ENCODE measurements at places on chromosomes 1 and 21.

- H3K36me3 ChIP-seq = no peaks in the 10 kb centered on the region
- DNase-seq = no peak
- no peak overlapping the region for H3K27ac ChIP-seq
These were observed 3.6 kb upstream of the TUFT1 start for GRCh38 chr1:151536499-151536898.

GRCh38 chr1:235278233-235278914 lies 49.6 kb downstream of the ARID4B start:
- H3K36me3 ChIP-seq = no peaks in the 10 kb centered on the region
- H3K27ac ChIP-seq = no peak overlapping the region
- no peaks in the 10 kb centered on the region for H3K4me1 ChIP-seq
- no peak overlapping the region for H3K4me3 ChIP-seq
- no peaks in the 10 kb centered on the region for H3K27me3 ChIP-seq

DNA sequence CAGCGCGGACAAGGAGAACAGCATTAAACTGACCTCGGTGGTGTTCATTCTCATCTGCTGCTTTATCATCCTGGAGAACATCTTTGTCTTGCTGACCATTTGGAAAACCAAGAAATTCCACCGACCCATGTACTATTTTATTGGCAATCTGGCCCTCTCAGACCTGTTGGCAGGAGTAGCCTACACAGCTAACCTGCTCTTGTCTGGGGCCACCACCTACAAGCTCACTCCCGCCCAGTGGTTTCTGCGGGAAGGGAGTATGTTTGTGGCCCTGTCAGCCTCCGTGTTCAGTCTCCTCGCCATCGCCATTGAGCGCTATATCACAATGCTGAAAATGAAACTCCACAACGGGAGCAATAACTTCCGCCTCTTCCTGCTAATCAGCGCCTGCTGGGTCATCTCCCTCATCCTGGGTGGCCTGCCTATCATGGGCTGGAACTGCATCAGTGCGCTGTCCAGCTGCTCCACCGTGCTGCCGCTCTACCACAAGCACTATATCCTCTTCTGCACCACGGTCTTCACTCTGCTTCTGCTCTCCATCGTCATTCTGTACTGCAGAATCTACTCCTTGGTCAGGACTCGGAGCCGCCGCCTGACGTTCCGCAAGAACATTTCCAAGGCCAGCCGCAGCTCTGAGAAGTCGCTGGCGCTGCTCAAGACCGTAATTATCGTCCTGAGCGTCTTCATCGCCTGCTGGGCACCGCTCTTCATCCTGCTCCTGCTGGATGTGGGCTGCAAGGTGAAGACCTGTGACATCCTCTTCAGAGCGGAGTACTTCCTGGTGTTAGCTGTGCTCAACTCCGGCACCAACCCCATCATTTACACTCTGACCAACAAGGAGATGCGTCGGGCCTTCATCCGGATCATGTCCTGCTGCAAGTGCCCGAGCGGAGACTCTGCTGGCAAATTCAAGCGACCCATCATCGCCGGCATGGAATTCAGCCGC lies 2.5 kb downstream of the S1PR1 start:
- peaks cover 12% of the 10 kb centered on the region for H3K4me1 ChIP-seq
- peak overlapping the region; percentile 84 for H3K4me3 ChIP-seq
- H3K36me3 ChIP-seq = no peaks in the 10 kb centered on the region
- DNase-seq = no peak

GRCh38 chr1:39562886-39563285 lies 13.7 kb downstream of the PABPC4 start:
- H3K36me3 ChIP-seq = peaks cover 84% of the 10 kb centered on the region
- H3K4me3 ChIP-seq = no peak overlapping the region
- H3K27me3 ChIP-seq = no peaks in the 10 kb centered on the region
- no peak for DNase-seq

DNA sequence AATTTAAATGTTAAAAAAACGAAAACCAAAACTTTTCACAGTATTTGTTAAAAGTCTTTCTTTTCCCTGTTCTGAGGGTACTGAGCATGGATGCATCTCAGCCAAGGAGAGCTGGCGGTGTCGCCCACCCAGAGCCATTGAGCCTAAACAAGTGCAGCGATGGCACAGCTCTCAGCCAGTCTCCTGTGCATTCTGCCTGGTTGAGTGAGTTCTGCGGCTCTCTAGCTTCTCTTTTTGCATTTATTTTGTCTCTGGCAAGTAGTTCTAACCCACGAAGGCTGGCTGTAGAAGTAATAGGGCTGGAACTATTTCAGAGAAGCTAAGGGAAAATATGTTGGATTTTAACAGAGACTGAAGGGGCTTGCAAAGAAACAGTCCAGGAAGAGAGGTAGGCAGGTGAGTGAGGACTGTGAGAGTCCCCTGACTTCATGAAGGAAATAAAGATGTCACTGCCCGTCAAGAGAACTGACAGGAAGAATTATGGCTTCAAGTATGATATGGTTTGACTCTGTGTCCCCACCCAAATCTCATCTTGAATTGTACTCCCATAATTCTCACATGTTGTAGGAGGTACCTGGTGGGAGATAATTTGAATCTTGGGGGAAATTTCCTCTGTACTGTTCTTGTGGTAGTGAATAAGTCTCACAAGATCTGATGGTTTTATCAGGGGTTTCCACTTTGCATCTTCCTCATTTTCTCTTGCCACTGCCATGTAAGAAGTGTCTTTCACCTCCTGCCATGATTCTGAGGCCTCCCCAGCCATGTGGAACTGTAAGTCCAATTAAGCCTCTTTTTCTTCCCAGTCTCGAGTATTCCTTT lies 35.7 kb upstream of the LIN9 start:
- no peak overlapping the region for H3K27ac ChIP-seq
- no peaks in the 10 kb centered on the region for H3K36me3 ChIP-seq
- no peaks in the 10 kb centered on the region for H3K27me3 ChIP-seq
- H3K4me1 ChIP-seq = no peaks in the 10 kb centered on the region

GRCh38 chr1:201876148-201876818 lies 12.4 kb upstream of the SHISA4 start:
- no peak for DNase-seq
- no peak overlapping the region for H3K4me3 ChIP-seq
- no peaks in the 10 kb centered on the region for H3K27me3 ChIP-seq

- no peaks in the 10 kb centered on the region for H3K27me3 ChIP-seq
- no peaks in the 10 kb centered on the region for H3K4me1 ChIP-seq
- no peaks in the 10 kb centered on the region for H3K36me3 ChIP-seq
- no peak overlapping the region for H3K4me3 ChIP-seq
These were observed 404.0 kb upstream of the NFIA start for GRCh38 chr1:60678391-60678790.

- H3K36me3 ChIP-seq = no peaks in the 10 kb centered on the region
- no peaks in the 10 kb centered on the region for H3K4me1 ChIP-seq
- no peak overlapping the region for H3K4me3 ChIP-seq
- DNase-seq = no peak
These were observed 159.3 kb downstream of the TTLL7 start for GRCh38 chr1:83839566-83840173.

DNA sequence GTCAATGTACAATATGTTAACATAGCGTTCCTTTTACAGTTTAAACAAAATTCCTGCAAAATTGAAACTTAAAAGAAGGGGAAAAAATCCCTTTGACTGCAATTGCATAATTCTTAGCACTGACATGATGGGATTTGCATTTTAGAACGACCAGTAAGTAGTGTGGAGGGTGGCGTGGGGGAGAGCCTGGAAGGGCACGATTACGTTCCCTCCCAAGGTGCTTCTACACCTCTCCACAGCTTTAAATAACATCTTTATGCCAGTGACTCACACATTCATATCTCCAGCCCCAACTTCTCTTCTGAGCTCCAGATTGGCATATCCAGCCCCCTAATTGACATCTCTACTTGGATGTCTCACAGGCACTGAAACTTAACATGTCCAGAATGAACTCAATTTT lies 64.3 kb downstream of the OLFML3 start:
- H3K4me3 ChIP-seq = no peak overlapping the region
- DNase-seq = no peak
- H3K4me1 ChIP-seq = no peaks in the 10 kb centered on the region
- no peaks in the 10 kb centered on the region for H3K27me3 ChIP-seq
- H3K36me3 ChIP-seq = no peaks in the 10 kb centered on the region

DNA sequence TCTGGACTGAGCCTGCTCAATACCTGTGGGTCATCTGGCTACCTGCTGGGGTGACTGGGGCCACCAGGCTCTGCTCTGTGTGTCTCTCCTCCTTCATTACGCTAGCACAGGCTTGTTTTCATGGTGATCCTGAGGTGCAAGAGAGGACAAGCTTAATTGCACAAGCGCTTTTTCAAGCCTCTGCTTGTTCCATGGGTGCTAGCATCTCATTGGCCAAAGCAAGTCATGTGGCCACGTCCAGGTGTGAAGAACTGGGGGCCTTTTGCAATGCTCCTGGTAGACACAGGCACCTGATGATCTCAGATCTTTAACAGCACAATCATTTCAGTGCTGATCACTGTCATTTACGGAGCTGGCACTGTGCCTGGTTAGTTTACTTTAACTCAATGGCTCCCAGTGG lies 114.6 kb downstream of the KAZN start:
- H3K36me3 ChIP-seq = no peaks in the 10 kb centered on the region
- H3K27ac ChIP-seq = no peak overlapping the region

DNA sequence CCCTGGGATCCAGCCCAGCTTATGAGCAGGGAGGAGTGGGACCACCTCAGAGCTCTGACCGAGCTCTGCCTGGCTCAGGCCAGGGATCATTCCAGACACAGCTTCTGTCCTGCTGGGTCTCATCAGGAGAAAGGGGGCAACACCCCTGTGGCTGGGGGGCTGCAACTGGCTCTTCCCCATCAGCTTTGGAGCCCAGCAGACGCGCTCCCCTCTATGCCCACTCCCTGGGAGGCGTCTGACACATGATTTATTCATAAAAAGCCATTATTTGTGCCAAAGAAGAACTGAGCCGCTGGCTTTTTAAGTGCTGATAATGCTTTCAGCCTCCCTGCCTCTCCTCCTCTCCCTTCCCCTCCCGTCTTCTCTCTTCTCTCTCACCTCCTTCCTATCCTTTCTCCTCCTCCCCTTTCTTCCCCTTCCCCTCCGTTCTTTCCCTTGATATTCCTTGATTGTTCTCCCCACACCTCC lies 25.0 kb downstream of the FOXO6 start:
- no peak overlapping the region for H3K27ac ChIP-seq
- no peaks in the 10 kb centered on the region for H3K36me3 ChIP-seq
- no peak overlapping the region for H3K4me3 ChIP-seq
- no peaks in the 10 kb centered on the region for H3K27me3 ChIP-seq

DNA sequence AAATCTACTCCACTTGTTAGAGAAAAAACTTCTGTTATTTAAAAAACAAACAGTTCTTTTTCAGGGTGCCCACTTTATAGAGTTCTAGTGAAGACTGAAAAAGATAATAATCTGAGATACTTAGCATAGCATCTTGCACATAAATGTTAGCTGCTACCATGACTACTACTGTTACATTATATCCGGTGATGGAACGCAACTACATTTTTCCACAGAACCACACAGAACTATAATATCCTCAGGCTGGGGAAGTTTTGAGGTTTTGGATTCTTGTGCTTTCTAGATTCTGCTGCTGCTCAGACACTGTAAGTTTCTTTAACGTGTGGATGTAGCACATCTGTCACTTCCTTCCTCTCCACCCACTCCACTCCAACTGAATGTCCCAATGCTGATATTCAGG lies 110.3 kb downstream of the PTPN14 start:
- H3K4me1 ChIP-seq = no peaks in the 10 kb centered on the region
- no peak overlapping the region for H3K27ac ChIP-seq
- H3K27me3 ChIP-seq = no peaks in the 10 kb centered on the region

DNA sequence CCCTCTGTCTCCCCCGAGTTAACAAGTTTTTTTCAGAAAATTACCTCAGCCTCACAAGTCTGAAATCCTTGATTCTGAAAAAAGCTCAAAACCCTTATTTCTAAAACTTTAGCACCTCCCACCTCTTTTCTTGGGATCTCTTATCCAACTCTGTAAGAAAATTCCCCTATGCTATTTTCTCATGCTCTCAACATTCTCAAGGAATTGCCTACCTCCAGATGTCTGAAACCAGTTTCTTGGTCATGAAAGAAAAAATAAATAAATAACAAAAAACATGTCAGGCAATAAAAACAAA lies 18.1 kb upstream of the SFPQ start:
- H3K27ac ChIP-seq = no peak overlapping the region
- H3K36me3 ChIP-seq = no peaks in the 10 kb centered on the region
- no peak for DNase-seq
- H3K4me1 ChIP-seq = no peaks in the 10 kb centered on the region
- no peak overlapping the region for H3K4me3 ChIP-seq
- no peaks in the 10 kb centered on the region for H3K27me3 ChIP-seq

DNA sequence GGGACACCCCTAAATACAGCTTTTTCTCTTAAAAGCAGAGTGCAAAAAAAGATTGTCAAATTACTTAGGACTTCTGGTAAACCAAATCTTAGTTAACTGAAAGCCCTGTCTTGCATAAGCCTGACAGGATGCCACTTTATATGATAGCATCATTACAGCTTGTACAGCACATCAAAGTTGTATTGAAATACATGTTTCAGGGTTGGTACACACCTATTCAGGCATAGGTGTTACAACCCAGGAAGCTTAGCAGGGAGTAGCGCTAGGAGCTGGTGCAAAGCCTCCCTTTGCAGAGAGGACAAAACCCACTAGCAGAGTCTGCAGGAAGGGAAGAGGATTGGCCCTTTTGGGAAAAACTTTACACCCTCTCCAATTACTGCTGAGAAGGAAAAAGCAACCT lies 258.9 kb upstream of the SGIP1 start:
- DNase-seq = no peak
- no peak overlapping the region for H3K4me3 ChIP-seq
- H3K36me3 ChIP-seq = no peaks in the 10 kb centered on the region
- peaks cover 16% of the 10 kb centered on the region for H3K4me1 ChIP-seq
- H3K27ac ChIP-seq = no peak overlapping the region
- H3K27me3 ChIP-seq = no peaks in the 10 kb centered on the region

DNA sequence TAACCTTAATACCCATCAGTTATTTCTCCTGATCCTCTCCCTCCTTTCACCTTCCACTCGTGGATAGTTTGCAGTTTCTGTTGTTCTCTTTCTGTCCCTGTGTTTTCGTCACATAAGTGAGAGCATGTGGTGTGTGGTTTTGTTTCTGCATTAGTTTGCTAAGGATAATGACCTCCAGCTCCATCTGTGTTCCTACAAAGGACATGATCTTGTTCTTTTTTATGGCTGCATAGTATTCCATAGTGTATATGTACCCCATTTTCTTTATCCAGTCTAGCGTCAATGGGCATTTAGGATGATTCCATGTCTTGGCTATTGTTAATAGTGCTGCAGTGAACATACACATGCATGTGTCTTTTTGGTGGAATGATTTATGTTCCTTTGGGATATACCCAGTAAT lies 36.6 kb upstream of the GPR25 start:
- H3K4me1 ChIP-seq = no peaks in the 10 kb centered on the region
- no peak overlapping the region for H3K4me3 ChIP-seq
- DNase-seq = no peak
- H3K27ac ChIP-seq = no peak overlapping the region

DNA sequence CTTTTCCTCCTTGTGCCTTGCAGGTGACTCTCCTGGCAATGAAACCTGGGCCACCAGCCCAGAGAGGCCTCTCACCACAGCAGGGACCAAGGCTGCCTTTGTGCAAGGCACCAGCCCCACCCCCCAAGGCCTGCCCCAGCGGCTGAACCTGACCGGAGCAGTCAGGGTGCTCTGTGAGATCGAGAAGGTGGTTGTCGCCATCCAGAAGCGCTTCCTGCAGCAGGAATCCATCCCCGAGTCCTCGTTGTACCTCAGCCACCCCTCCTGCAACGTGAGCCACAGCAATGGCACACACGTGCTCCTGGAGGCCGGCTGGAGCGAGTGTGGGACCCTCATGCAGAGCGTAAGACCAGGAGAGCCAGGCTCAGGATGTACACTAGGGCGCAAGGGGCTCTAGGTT lies 51.7 kb downstream of the UMODL1 start:
- DNase-seq = no peak
- no peaks in the 10 kb centered on the region for H3K27me3 ChIP-seq
- no peaks in the 10 kb centered on the region for H3K4me1 ChIP-seq
- no peak overlapping the region for H3K27ac ChIP-seq
- no peaks in the 10 kb centered on the region for H3K36me3 ChIP-seq
